ENCODE measurements at places on chromosomes 3 and 15. TPM values are rescaled to one million over a fixed set of nuclear protein-coding genes. Genes with fewer than 3 reads are reported as not detected.

The ARPP21 gene
- total RNA-seq = not detected

The KBTBD13 gene
- not detected for total RNA-seq

The THBS1 gene
- total RNA-seq = 14.6 TPM

The PAQR5 gene
- total RNA-seq = 1.4 TPM

The PLSCR4 gene
- total RNA-seq = 0.71 TPM

The TMIE gene
- total RNA-seq = not detected

The NEO1 gene
- total RNA-seq = 85.2 TPM

The ROPN1 gene
- total RNA-seq = not detected

The A4GNT gene
- total RNA-seq = not detected

The PPARG gene
- total RNA-seq = 0.50 TPM

The EFHB gene
- 1.7 TPM for total RNA-seq

The BNC1 gene
- not detected for total RNA-seq

The SEMA5B gene
- total RNA-seq = 10.1 TPM

The FILIP1L gene
- total RNA-seq = 0.09 TPM

The MESP2 gene
- total RNA-seq = not detected

The GOLGA8T gene
- total RNA-seq = not detected

The GP9 gene
- total RNA-seq = not detected

The ADAMTS17 gene
- 1.5 TPM for total RNA-seq

The SLC28A1 gene
- total RNA-seq = not detected

Measured in neural progenitor cell (in vitro differentiated cells).